ENCODE measurements at places on chromosomes 5 and 9. TPM values are rescaled to one million over a fixed set of nuclear protein-coding genes. Genes with fewer than 3 reads are reported as not detected.

LURAP1L gene
- polyA plus RNA-seq = 24.9 TPM

LCN15 gene
- polyA plus RNA-seq = not detected

DNA sequence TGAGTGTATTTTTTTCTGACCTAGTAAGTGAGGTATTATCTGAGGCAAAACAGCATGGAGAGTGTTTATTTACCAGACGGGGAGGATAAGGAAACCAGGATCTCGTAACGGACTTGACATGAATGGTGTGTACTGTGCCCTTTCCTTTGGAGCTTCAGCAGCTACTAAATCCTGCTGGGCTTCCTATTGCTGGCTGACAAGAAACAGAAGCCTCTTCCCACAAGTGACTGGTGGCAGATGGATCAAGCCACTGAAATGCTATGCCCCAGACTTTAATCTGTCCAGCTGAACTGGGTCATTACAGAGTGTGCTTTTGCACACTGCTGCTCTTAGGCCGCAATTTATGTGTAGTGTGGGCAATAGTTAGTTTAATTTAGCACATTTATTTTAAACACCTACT is 162.7 kb upstream of the MRPS30 start:
- no peak for DNase-seq

DNA sequence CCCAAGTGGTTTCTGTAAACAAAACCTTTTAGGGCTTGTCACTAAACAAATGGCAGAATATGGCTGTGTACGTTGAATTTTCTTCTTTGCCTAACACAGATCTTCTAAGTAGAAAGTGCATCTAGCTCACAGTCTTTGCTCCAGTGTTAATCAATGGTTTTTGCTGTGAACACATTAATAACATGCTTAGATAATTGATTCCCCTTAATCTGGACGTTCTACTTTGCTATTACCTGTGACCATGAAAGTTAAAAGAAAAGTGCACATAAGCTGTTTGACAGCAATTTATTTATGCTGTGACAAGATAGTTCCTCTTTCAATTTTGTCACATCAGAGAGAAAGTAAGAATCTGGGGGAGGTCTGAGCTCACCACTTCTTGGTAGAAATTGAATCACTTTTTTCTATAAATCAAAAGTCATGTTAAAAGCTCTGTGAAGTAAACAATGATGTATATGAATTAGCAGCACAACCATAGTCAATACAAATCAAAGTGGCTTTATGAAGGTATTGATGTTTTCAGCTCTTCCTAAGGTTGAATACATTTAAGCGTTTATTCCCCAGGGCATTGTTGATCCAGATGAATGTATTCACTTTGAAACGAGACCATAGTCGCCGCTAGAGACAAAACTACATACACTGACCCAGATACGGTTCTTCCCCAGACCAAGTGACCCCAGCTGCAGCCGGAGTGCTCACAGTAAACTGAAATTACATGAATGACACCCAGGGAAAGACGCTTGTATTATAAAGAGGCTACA is 174.6 kb upstream of the ZNF608 start:
- no peak for DNase-seq

DNA sequence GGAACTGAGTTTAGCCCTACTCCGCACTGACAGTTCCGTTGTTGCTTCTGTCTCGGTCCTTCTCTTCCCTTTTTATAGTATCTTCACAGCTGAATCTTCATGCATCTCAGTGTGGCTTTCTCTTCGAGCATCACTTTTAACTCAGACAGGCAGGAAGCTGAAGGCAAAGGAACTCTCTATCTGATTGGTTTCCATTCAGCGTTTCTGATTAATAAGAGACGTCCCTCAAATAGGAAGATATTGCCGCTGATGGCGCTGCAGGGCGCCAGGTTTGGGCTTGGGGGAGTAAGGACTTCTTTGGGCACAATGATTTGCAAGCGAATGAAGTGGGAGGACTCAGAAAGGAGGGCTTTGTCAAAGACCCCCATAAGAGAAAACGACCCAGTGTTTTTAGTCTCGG is at the start of gene CDH9:
Gene CDH9 (minus strand): TSS at position 111 of the 400 bp plus-strand sequence. CDS start 50,253 bp downstream, outside the sequence.
- no peak for DNase-seq

- DNase-seq = no peak
These were observed 199.7 kb downstream of the BNC2 start for GRCh38 chr9:16670791-16671190.
